NCI-H2107 (cell line): ENCODE measurements at places on chromosomes 11 and 22.

DNA sequence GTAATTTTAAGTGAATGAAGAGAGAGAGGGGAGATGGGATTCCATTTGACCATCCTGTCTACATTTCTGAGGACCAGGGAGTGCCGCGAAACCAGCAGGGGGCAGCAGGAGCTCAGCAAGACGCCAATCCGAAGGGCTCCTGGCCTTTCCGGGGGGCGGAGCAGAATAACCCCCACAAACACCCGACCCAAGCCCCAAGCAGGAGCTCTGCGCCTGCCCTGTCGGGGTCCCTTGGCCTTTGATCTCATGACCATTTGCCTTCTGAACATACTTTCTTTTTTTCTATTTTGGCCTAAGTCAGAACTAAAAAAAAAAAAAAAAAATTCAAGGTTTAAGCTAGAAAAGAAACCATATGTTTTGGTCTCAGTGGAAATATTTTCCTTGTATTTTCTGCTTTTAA, 21.9 kb upstream of the SCN2B start:
- peak; percentile 8 for DNase-seq

GRCh38 chr11:1130276-1131032, 27.3 kb upstream of the MUC5AC start:
- DNase-seq, result no peak

DNA sequence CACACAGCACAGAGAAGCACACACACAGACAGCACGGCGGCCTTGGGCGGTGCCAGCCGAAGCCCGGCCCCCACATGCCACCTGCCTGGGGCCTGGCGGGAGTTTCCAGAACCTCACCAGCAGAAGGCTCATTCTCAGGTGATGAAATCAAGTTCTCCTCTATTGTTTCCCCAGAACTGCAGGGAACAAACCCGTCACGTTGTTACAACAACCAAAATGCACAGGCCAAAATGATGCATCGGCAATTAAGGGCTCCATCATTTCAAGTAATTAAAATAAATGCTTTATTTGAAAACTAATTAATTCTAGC, 30.8 kb downstream of the GNB1L start:
- DNase-seq, result no peak

- no peak for DNase-seq
These were observed 1018.6 kb downstream of the TBC1D22A start for GRCh38 chr22:47781024-47781423.

DNA sequence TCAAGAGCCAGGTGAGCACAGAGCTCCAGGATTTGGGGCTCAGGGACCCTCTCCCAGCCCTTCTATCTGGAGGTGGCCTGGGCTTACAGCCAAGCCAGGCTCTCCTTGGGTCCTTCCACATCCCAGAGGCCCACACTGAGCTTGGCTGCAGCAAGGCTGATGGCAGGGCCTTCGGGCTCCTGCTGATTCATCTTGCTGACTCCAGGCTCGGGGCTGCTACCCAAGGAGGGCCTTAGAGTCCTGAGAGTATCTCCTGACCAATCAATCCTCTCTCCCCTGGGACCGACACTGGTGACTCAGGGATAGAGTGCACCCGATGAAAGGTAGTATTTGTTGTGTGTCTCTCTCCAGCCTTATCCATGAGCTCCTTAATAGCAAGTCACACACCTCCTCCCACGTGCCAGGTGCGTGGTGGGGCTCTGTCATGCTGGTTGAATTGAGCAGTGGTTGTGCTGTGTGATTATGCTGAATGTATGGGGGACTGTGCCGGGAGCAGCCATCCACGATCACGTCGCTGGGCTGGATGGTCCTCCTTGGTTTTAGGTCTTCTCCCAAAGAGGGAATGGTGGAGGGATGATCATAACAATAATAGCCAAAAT, 62.3 kb downstream of the GRIK4 start:
- no peak for DNase-seq
